CD4-positive, alpha-beta T cell treated with Interleukin-4 for 1 hour (primary cell): ENCODE measurements at places on chromosomes 3 and 15.

- DNase-seq: no peak
Observed at GRCh38 chr15:50229336-50229735, 36.2 kb downstream of the HDC start.

DNA sequence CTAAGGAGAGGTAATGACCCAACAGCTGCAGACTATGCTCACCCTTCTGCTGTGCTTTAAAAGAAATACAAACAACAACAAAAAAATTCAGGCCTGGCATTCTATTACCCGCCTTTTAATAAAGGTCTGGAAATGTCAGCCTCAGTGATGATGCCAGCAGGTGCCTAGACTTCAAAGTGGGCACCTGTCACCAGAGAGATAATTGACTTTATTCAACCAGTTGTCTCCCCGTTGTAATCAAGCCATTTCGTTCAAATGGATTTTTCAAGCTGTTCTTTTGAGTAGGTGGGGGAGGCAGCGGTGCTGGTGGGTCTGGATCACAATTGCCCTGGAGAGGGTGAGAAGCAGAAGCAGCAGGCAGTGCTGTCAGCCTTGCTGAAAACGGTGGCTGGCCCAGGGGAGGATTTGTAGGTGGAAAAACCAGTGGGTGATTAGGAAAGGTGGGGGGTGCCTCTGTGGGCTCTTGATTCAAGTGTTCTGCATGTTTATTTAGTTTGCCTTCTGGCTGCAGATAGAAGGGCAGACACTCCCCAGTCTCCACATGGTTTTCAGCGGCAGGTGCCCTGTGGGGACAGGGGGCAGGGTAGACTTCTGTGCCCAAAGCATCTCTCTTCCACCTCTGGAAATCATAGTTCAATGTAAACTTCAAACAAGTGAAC is 300.2 kb upstream of the SLCO3A1 start:
- no peak for DNase-seq

GRCh38 chr3:175041369-175041768 is 182.2 kb downstream of the NAALADL2 start:
- no peak for DNase-seq

DNA sequence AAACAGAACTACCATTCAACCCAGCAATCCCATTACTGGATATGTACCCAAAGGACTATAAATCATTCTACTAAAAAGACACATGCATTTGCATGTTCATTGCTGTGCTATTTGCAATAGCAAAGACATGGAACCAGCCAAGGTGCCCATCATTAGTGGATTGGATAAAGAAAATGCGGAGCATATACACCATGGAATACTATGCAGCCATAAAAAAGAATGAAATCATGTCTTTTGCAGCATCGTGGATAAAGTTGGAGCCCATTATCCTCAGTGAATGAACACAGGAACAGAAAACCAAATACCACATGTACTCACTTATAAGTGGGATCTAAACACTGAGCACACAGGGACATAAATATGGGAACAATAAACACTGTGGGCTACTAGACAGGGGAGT is 43.1 kb upstream of the TIMP4 start:
- DNase-seq: no peak
